ENCODE measurements at places on chromosomes 12 and 14.

- DNase-seq: peak; percentile 62
Measured at GRCh38 chr14:51534610-51535011, 117.1 kb upstream of the FRMD6 start.

DNA sequence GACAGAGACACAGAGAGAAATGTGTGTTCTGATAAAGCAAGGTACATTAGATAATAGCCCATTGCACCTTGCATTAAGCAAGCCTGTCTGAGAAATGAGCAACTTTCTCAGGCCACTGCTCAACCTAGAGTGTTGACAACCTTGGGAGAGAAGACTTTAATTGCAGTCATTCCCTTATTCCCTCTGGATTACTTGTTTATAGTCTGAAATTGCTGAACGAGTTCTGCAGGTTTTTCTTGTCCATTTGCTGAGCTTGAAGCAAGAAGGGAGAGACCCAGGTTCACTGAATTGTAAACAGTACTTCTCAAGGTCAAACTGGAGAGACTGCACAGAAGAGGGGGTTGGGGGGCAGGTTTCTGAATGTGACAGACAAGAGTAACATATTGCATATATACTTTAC, 159.4 kb upstream of the PLEKHG7 start:
- peak; percentile 58 for DNase-seq

DNA sequence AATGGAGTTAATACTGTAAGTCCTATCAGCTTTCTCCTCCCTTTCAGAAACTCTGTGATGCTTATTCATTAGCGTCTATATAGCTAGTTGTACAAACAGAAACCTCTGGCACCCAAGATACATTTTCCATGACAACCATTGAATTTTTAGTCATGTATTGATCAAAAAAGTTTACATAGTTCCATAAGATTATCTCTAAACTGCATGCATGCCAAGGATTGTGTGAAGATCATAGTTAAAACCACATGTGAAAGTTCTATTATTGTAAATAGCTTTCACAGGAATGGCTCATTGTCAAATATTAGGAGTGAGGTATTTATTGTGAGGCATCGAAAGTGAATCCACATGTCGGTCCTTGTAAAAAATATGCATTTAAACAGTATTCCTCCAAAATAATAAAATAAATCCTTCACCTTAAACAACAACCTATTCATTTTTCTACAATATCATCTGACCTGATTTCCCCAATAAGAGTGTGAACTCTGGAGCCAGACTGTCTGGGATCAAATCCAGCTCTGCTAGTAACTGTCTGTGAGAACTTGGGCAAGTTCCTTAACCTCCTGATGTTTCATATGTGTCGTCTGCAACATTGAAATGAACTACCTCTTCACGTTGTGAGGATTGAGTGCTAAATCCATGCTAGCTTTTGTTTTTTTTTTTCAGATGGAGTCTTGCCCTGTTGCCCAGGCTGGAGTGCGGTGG, 10.6 kb upstream of the CDKL1 start:
- peak; percentile 67 for DNase-seq

GRCh38 chr12:29429999-29430715, 49.2 kb upstream of the ERGIC2 start:
- no peak for DNase-seq

DNA sequence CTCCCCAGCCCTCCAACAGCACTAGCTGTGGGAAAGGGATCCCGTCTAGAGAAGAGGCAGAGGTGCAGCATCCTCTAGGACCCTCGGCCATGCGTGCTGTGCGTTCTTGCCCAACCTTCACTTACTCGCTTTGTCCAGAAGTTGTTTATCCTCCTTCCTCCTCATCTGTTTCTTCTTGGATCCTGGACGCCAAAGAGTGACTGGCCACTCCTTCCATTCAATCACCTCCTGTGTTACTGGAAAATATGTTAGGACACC, 140.5 kb downstream of the ZFP36L1 start:
- no peak for DNase-seq

DNA sequence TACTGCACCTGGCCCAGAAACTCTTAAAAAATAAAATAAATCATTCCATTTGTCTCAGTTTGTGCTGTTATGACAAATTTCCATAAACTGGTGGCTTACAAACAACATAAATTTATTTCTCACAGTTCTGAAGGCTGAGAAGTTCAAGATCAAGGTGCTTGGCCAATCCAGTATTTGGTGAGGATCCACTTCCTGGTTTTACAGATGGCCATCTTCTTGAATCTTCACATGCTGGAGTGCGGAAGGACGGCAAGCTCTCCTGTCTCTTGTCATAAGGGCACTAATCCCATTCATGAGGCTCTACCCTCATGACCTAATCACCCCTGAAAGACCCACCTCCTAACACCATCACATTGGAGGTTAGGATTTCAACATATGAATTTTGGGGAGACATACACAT, 29.9 kb upstream of the MYBPC1 start:
- peak; percentile 20 for DNase-seq

GRCh38 chr14:65027127-65027799, 40.6 kb downstream of the FNTB start:
- DNase-seq: no peak

- DNase-seq: no peak
Measured at GRCh38 chr14:103372017-103372416, 13.2 kb upstream of the MARK3 start.
